ENCODE measurements at places on chromosomes 5 and 9.
A peak's percentile ranks its signal among the peaks of the same experiment; 100 is the strongest.

GRCh38 chr9:98315551-98316060 lies 60.2 kb upstream of the TBC1D2 start:
- peak; percentile 60 for DNase-seq

GRCh38 chr9:71765693-71766092 lies 2.6 kb downstream of the CEMIP2 start:
- DNase-seq = no peak

DNA sequence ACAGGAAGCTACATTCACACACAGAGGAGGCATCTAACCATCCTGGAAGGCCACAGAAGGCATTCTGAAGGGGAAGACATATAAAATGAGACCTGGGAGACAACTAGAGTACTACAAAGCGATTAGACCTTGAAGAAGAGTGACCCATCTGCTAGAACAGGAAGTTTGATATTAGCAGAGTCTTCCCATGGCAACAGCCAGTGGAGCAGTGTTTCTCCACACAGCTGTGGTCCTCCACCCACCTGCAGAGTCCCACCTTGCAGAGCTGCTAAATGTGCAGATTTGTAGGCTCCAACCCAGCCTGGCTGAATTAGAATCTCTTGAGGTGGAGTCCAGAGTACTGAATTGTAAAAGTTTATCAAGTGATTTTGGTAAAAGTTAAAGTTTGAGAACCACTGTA lies 267.0 kb downstream of the CETN3 start:
- no peak for DNase-seq

DNA sequence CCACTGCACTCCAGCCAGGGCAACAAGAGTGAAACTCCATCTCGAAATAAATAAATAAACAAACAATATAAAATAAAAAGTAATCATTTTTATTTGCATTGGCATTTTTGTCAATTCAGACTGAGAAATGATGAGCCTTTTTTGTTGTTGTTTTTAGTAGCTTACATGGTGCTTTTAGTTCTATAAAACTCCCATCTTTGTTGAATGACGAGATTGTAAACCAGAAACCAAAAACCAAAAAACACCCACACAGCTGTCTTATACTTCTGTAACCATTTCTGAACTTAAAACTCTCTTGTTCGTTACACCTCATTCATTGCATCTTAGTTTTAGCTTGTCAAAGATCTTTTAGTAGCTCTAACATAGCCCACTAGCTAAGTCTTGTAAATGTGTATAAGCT lies 44.7 kb downstream of the GGTA1 start:
- DNase-seq = no peak

- no peak for DNase-seq
These were observed 156.2 kb downstream of the RGS3 start for GRCh38 chr9:113619491-113620376.

GRCh38 chr5:9288234-9288633 lies 257.6 kb downstream of the SEMA5A start:
- DNase-seq = no peak

DNA sequence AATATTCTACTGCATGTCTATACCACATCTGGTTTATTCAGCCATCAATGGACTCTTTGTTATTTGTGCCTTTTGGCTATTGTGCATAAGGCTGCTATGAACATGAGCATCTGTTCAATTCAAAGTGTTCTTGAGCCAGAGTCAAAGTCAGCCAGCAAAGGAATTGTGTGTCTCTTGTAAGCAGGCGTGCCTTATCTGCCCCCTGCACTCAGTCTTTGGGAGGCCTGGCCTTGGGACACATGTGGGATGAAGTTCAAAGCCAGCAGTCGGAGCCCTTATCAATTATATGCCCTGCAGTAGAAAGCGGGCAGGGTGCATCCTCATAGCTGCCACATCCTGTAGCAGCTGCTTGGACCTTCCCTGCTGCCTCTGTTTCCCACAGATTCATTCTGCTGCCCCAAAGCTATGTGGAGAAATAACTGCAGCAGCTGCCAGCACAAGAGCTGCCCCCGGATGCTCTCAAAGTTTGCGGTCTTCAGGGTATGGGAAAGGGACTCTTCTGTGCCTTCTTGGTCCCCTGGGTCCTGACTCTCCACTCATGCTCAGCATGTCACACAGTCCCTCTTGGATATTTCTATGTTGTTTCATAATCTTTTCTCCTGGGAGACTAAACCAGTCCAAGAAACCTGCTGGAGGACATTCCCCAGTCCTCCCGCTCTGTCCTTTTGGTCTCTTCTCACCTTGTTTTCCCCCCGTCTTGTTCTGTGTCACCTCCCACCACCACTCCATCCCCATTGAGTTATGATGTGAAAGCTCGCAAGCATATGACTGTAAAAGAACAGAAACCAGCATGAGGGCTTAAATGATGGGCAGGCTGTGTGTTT lies 35.9 kb downstream of the STOM start:
- no peak for DNase-seq

DNA sequence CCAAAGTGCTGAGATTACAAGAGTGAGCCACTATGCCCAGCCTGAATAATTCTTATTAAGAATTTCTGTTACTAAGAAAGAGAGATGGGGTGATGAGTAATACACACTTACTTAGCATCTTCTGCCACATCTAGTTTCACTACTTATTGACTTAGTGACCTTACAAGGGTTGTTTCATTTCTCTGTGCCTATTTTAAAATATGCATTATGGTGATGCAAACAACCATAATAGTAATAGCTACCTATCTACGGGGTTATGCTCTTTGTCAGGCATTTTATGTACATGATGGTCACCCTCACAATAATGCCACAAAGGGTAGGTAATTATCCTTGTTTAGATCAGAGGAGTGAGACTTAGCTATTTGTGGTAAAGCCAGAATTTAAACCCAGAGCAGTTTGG lies 499.0 kb upstream of the SGCD start:
- DNase-seq = no peak
